ENCODE measurements at places on chromosomes 3 and 15. TPM values are rescaled to one million over a fixed set of nuclear protein-coding genes. Genes with fewer than 3 reads are reported as not detected.

MIX23 gene
- 111 TPM for total RNA-seq

SLCO2A1 gene
- not detected for total RNA-seq

SELENOT gene
- total RNA-seq, result 140 TPM

CFAP91 gene
- 0.24 TPM for total RNA-seq

- peaks cover 27% of the 10 kb centered on the region for H3K4me1 ChIP-seq
- DNase-seq, result no peak
- no peak overlapping the region for H3K27ac ChIP-seq
- peaks cover 44% of the 10 kb centered on the region for H3K36me3 ChIP-seq
Observed at GRCh38 chr3:4514916-4515315, 21.8 kb downstream of the ITPR1 start.

- no peaks in the 10 kb centered on the region for H3K36me3 ChIP-seq
- H3K27ac ChIP-seq, result no peak overlapping the region
- no peaks in the 10 kb centered on the region for H3K4me1 ChIP-seq
Observed at GRCh38 chr3:39532777-39533176, 65.3 kb downstream of the MOBP start.

DNA sequence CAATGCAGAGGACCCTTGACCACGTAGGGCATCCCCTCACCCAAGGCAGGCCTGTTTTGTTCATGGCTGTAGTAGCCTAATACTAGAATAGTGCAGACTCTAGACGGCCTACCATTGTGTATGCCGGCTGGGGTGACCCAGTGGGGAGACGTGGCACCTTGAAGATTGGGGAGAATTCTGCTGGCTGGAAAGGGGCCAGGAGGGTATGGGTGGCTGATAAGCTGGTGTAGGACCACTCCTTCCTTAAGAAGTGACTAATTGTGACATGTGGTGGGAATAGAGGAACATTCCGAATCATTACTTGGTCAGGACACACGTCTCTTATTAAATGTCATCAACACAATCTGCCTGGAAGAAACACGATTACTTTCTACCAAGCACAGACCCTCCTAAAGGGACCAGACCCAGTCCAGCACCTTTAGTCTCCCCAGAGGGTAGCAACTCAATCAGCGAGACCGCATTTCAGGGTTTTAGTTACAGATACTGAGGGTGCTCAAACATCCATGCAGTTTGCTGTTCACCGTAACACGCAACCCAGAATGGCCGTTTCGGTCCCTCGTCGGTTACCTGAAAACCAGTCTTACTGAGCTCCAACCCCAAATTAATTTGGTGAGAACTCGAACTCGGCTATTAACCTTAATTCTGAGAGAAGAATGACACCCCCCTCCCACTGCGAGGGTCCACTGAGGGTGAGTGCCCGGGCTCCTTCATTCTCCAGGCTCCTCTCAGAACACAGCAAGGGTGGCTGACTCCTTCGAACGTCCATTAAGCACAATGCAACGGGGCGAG is 1.6 kb upstream of the KLF13 start:
- peak overlapping the region; percentile 94 for H3K4me3 ChIP-seq
- DNase-seq, result no peak
- peaks cover 57% of the 10 kb centered on the region for H3K4me1 ChIP-seq
- H3K27me3 ChIP-seq, result no peaks in the 10 kb centered on the region
- H3K27ac ChIP-seq, result peak overlapping the region; percentile 94
- peaks cover 23% of the 10 kb centered on the region for H3K36me3 ChIP-seq
